Caudate nucleus (tissue), 63 donors: ENCODE measurements at places on chromosomes 2 and 18.

GRCh38 chr2:68190991-68191731 is 33.5 kb downstream of the PNO1 start:
- DNase-seq, result no peak

DNA sequence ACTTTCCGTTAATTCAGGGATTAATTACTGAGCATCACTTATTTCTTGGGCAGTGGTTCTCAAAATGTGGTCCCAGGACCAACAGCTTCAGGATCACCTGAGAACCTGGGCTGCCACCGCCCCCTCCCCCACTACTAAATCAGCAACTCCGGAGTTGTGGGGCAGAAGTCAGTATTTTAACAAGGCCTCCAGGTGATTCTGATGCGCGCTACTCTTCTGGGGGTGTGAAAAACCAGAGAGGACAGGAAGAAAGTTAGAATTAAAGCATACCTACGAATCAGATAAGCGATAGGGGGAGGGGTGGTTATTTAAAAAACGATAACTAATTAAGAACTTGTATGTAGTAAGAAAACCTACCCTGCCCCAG is 319 bp downstream of the ZSCAN30 start:
- no peak for DNase-seq

- no peak for DNase-seq
Observed at GRCh38 chr2:148263890-148264289, 243.0 kb downstream of the MBD5 start.

GRCh38 chr18:38693104-38693503 is 1127.5 kb upstream of the CELF4 start:
- DNase-seq, result no peak

DNA sequence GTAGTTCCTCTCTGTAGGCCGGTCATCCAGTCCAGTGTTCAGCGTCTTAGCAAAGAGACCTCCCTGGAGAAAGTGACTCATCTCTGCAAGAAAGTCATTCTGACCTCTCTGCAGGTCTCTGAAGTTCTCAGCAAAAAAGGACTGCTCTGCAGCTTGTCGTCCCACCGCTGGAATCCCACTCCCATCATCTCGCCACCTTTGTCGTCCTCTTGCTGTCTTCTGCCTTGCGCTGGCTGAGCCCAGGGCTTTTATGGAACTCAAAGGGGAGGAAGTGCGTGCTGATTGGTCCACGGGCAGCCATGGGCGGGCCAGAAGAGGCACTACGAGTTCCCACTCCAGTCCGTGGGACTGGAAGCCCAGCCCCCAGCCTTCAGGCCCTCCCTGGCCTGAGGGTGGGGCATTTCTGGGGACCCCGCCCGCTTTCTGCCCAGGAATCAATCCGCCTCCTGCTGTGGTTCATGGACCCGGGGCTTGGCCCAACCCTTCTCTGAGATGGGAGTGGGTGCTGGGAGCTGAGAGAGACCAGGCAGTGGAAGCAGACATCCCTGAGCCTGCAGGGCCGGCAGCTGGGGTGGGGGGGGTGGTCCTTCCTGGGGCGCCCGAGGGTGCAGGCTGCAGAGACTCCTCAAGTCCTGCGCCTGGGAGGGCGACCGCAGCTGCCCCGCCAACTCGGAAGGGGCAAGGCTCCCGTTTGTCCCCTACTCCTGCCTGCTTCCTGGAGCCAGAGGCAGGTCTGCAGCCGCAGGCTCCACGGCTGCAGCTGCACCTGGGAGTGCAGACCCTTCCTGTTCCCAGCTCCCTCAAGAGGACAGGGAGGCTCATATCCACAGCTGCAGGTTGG is 660.7 kb upstream of the RAB6C start:
- DNase-seq, result no peak

GRCh38 chr18:50356036-50356945 is 18.6 kb upstream of the SKA1 start:
- DNase-seq, result no peak

GRCh38 chr2:235940330-235940729 is 227.9 kb downstream of the GBX2 start:
- no peak for DNase-seq

GRCh38 chr2:157466764-157467163 is 22.9 kb upstream of the CYTIP start:
- DNase-seq, result no peak

DNA sequence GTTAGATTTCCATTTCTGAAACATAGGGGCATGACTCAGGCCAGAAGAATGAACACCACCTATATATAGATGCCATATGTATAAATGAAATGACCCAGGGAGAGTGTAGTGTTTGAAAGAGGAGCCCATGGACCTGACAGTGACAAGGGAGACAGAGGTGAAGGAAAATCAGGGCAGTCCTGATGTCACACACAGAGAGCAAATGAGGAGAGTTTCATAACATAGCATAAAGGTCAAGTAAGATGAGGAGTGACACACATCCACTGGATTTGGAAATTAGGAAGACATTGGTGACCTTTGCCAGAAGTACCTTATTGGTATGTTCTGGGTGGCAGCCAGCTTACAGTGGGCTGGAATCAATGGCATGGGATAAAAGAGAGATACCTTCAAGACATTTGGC is 276.7 kb downstream of the ZNF385B start:
- no peak for DNase-seq

GRCh38 chr2:171813729-171814128 is 80.3 kb downstream of the SLC25A12 start:
- no peak for DNase-seq

DNA sequence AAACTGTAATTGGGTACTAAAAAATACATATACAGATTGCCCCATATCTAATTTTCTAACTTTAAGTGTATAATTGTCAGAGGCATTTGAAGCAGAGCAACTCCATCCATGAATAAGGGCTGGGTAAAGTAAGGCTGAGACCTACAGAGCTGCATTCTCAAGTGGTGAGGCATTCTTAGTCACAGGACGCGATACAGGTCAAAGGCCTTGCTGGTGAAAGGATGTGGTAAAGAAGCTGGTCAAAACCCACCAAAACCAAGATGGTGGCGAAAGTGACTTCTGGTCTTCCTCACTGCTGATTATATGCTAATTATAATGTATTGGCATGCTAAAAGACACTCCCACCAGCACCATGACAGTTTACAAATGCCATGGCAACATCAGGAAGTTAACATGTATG is 50.0 kb downstream of the SLC8A1 start:
- no peak for DNase-seq

- DNase-seq, result no peak
Observed at GRCh38 chr2:119659601-119660342, 19.2 kb upstream of the TMEM177 start.

DNA sequence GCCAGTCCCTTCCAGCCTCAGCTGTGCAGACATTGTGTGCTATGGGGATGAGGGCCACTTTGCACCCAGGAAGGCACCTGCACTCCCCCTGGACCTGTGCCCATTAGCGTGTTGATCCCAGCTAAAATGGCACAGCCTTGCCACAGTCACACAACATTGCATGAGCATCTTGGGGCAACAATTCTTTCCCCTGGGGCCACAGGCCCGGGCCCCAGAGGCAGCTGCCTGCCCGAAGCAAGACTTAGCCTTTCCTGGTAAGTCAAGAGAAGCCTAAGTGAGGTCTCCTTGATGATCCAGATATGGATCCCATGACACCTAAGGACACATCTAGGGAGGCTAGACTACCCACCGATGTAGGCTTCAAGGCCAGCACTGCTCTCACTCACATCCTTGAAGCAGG is 202.1 kb downstream of the BCL11A start:
- no peak for DNase-seq

- DNase-seq, result no peak
Observed at GRCh38 chr18:24678107-24678506, 217.7 kb downstream of the HRH4 start.

DNA sequence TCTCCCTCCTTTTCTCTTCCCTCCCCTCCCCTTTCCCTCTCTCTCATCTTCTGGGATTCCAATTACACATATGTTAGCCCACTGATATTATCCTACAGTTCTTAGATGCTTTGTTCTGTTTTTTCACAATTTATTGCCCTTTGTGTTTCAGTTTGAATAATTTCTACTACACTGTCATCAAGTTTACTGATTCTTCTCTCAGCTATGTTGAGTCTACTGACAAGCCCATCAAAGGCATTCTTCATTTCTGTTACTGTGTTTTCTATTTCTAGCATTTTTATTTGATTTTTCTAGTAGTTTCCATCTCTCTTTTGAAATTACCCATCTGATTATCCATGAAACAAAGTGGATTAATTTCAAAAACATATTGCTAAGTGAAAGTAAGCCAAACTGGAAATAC is 219.6 kb downstream of the TNS1 start:
- no peak for DNase-seq

GRCh38 chr18:45728336-45729010 is 4.5 kb downstream of the SLC14A1 start:
- no peak for DNase-seq

DNA sequence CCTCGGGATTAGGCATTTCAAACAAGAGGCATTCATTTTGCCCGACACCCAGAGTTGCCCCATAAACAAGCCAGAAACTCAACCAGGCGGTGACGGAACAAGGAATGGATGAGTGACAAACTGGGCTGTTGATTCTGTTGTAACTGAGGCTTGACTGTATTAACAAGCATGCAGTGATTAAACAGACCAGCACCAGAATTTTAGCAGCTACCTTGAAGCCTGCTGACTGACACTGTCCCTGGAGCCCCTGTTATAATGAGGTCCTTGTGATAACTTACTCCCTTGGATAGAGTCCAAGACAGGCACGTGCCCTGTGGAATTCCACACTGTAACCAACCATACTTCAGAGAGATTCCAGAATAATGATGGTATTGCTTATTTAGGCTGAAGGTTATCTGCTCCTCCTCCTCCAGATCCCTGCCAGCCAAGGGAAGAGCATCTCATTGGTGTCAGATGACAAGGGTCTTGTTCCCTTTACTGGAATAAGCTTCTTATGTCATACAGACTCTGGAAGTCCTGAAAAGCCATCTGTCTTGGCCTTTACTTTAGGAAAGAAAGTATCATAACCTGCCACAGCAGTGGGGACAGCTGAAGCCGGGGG is 97.1 kb upstream of the RMDN2 start:
- DNase-seq, result no peak

- no peak for DNase-seq
Observed at GRCh38 chr2:90069290-90069894, 1377.9 kb downstream of the RPIA start.

- DNase-seq, result no peak
Observed at GRCh38 chr2:217703102-217703501, 299.7 kb downstream of the TNS1 start.

DNA sequence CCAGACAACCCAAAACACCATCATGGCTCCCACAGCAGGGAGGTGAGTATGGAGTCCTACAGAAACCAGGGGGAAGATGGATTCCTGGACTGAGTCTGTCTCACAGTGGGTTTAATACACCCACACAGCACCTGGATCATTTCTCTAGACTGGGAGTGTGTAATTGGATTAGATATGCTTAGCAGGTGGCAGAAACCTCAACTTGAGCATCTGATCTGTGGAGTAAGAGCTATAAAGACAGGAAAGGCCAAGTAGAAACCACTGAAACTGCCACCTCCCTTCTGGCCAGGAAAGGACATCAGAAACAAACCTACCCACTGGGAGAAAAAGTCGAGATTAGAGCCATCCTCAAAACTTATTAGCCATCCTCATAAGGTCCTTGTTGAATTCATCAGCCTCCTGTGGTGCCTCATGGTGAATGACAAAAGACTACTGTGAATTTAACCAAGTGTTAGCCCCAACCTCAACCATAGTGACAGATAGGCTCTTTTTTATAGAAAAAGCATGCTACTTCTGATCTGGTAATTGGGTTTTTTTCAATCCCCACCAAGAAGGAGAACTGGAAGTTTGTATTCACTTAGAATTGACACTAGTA is 28.1 kb upstream of the CHST9 start:
- DNase-seq, result no peak

- no peak for DNase-seq
Observed at GRCh38 chr2:147630585-147630984, 214.2 kb upstream of the ACVR2A start.

DNA sequence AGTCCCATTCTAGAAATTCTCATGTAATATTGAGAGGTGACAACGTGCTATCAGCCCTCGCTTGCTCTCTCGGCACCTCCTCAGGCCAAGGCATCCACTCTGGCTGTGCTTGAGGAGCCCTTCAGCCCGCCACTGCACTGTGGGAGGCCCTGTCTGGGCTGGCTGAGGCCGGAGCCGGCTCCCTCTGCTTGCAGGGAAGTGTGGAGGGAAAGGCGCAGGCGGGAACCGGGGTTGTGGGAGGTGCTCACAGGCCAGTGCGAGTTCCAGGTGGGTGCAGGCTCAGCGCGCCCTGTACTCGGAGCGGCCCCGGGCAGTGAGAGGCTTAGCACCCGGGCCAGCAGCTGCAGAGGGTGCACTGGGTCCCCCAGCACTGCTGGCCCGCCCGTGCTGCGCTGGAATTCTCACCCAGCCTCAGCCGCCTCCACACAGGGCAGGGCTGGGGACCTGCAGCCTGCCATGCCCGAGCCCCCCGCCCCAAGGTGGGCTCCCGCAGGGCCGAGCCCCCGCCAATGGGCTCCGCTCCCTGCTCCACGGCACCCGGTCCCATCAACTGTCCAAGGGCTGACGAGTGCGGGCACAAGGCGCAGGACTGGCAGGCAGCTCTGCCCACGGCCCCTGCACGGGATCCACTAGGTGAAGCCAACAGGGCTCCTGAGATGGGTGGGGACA is 1680.6 kb upstream of the LRRTM1 start:
- DNase-seq, result no peak

GRCh38 chr18:22185771-22186386 is 16.5 kb downstream of the GATA6 start:
- DNase-seq, result no peak

DNA sequence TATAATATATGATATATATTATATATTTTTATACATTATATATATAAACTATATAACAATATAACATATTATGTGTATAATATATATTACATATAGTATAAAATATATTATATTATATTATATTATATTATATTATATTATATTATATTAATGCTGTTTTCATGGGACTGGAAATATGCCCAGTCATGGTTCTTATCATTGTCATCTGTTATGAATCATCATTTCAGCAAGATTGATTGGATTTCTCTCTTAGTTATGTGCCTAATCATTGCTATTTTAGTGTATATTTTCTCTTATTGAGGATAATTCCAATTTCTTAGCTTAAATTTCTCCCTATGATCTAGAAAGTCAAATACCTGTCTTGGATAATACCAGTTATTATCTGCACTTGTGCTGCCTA is 617.8 kb downstream of the TRIB2 start:
- no peak for DNase-seq

- DNase-seq, result no peak
Observed at GRCh38 chr2:118805064-118805690, 42.3 kb downstream of the EN1 start.

- no peak for DNase-seq
Observed at GRCh38 chr2:207897541-207898353, 127.6 kb downstream of the PLEKHM3 start.

DNA sequence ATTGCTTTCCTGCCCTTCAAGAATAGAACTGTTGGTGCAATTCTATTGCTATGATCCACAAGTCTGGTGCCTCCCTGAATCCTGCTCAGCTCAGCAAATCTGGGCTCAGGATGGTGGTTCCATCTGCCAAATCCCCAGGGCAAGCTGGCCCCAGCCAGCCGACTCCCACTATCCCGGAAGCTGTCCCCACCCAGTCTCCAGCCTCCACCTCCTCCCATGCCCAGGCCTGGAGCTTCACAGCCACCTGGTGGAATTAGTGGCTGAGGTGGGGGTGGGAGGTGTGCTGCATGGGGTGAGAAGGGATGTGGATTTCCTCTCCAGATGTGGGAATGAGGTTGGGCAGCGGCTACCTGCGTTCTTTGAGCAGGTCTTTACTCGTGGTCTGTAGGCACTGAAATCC is 119.3 kb upstream of the SMAD2 start:
- DNase-seq, result no peak
